Activated T-cell treated with anti-CD3 and anti-CD28 coated beads for 4 hours (primary cell): ENCODE measurements at places on chromosomes 3 and 15.

GRCh38 chr3:135018149-135018923 is 223.3 kb downstream of the EPHB1 start:
- no peak for DNase-seq

- no peak for DNase-seq
Measured at GRCh38 chr3:12239301-12239700, 49.6 kb upstream of the PPARG start.

DNA sequence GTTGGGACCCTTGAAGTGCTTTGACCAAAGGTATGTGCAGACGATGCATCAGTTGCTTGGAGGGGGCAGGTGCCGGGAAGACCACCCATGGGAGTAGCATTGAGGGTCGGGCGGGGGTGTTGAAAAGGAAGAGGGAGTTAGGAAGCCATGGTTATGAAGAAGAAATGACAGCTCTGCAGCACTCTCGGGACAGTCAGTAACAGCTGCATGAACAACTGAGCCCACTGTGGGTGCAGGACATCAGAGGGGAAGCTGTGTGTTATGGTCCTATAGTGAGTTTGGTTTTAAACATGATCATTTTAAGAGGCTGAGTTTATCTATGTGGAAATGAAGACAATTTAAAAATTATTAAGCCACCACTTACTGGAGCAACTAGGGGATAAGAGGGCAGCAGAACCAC is 17.6 kb downstream of the ST8SIA2 start:
- DNase-seq, result no peak

DNA sequence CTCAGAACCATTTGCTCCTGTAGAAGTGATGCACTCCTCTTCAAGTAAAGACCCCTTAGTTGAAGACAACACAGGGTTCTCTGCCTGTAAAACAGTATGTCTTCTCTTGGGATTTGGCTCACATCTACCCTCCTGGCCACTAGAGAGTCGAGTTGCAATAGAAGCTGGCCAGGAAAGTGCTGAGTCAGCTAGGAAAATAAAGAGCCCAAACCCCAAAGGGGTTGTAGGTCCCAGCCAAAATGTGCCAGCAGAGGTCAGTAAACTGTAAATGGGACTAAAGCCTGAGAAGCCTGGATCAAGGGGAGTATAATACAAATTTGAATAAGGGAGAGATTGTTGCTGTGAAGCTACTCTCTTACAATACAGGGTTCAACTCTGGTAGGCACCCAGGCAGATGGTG is 37.2 kb upstream of the THBS1 start:
- DNase-seq, result no peak

DNA sequence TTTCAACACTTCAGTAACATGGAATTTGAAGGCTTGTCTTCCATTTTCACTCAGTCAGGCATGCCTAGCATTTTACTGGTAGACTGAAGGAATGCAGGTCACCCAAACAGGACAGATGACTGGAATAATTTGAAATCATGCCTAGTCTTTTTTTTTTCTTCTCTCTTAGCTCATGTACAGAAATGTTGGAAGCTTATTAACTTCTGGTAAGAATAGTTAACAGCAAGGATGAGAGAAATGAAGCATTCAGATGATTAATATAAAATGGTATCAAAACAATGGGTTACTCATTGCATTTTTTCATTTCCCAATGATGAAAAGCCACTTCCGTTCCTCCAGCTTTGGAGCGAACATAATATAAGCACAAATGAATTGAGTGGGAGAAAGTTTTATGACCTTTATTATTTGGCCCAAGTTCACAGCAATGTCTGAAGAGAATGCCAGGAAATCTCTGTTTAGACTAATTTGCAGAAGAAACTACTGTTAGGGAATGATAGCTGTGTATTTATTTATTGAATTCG is 431.6 kb upstream of the RASGRP1 start:
- DNase-seq, result no peak

GRCh38 chr3:25663869-25664811 is 567 bp downstream of the TOP2B start:
- peak; percentile 62 for DNase-seq

- no peak for DNase-seq
Measured at GRCh38 chr3:107600780-107601179, 78.0 kb downstream of the BBX start.

- no peak for DNase-seq
Measured at GRCh38 chr3:42229266-42229941, 36.6 kb downstream of the CCK start.

DNA sequence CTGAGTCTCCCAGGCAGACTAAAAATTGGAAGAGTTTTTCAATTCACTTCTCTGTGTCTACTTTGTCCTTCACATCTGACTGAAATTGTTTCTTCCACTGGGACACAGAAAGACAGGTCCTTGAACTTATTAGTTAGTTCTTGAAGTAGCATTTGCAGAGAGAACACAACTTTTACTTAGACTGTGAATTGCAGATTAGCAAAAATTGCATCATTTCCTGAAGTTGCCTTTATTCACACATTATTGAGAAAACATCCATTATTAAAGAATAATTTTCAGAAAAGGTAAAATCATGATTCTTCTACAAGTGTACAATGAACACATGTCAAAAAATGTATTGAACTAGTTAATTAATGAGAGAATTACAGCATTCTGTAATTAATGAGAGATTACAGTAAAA is 1.4 kb upstream of the COMMD2 start:
- no peak for DNase-seq

GRCh38 chr15:79450648-79451047 is 18.5 kb downstream of the MINAR1 start:
- no peak for DNase-seq

DNA sequence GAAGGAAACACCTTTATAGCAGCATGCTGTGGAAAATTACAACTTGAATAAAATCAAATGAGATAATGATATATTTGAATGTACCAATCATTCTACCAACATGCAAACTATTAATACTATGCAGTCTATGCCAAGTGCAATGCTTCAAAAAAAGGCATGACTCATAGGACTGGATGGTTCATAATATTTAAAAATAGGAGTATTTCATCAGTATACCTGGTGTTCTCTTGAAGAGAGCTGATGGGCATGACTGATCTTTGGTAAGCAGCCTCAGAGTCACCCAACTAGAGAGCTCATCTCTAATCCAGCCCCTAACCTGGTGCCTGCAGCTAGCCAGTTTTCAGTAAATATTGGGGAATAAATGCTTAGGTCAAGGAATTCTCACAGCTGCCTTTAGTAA is 434.7 kb upstream of the ARRDC4 start:
- no peak for DNase-seq

DNA sequence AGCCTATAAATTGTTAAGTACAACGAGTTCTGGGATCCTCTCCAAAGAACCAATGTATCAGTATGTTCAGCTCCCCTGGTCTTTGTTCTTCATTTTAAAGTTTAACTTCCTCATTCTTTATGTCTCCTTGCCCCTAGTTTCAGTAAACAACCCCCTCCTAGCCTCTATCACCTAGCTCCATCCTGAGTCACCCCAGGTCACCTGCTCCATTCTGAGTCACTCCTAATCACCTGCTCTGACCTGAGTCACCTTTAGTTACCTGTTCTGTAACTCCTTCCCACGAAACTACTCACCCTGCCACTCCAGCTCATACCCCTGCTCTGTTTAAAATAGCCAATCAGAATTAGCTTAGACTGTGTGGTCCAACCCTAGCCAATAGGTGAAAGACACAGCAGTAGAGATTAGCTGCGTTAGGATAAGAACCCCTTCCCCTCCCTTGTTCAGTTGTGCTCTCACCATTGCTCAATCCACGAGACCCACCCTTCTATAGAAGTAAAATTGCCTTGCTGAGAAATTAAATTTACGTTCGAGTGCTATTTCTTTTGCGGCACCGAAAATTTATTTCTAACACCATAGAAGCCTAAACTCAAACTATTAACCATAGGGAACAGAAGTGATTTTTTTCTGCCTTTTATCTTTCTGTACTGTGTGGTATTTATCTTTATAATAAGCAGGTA is 245.0 kb upstream of the ADAMTS9 start:
- no peak for DNase-seq

DNA sequence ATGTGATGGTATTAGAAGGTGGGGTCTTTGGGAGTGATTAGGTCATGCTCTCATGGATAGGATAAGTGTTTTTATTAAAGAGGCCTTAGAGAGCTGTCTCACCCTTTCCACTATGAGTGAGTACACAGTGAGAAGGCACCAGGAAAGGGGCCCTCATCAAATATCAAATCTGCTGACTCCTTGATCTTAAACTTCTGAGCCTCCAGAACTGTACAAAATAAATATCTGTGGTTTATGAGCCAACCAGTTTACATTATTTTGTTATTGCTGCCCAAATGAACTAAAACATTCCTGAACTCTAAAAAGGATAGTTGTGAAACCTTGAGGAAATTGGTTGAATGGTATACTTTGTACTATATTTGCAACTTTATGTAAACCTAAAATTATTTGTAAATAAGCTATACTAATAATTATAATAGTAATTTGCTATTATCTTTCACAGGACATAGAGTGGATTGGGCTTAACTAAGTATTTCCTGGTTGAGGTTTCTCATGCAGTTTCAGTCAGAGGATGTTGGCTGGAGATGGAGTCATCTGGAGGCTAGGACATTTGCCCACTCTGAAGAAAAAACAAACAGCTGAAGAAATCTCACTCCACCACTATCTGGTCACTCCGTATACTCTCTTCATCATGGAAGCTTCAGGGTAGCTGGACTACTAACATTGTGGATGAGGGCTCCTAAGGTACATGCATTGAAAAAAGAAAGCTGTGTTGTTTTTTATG is 1068.6 kb upstream of the CADM2 start:
- DNase-seq, result no peak

GRCh38 chr3:112634786-112635541 is 6.0 kb downstream of the CCDC80 start:
- DNase-seq, result no peak

GRCh38 chr3:45037720-45038455 is 11.8 kb downstream of the CLEC3B start:
- peak; percentile 94 for DNase-seq

DNA sequence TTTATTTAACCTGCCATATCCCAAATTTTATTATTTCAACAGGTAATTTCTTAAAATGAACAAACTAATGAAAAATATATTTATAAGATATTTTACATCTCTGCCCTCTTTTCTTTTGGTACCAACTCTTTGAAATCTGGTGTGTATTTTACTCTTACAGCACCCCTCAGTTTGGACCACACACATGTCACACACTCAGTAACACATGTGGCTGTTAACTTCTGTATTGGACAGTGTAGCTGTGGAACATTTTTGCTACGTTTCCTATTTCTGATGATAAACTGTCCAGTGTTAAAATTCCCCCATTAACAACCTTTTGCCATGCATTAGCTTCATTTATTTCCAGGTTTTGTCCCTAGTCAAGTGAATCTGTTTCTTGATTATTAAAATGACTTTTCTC is 250.6 kb downstream of the NFKBIZ start:
- DNase-seq, result no peak
